ENCODE measurements at places on chromosomes 7 and 10. TPM values are rescaled to one million over a fixed set of nuclear protein-coding genes. Genes with fewer than 3 reads are reported as not detected.

Gene FAM25C
- total RNA-seq: 2.2 TPM

Gene SKIDA1
- total RNA-seq: 0.64 TPM

Gene PHKG1
- total RNA-seq: not detected

Gene PLAC9
- total RNA-seq: not detected

Gene TAS2R5
- not detected for total RNA-seq

Gene FFAR4
- 0.08 TPM for total RNA-seq

Gene PON3
- total RNA-seq: not detected

Gene EIF5AL1
- total RNA-seq: 1.0 TPM

Gene APBB1IP
- not detected for total RNA-seq

Gene SH2D4B
- total RNA-seq: 0.30 TPM

Gene PNLIPRP2
- total RNA-seq: not detected

Gene LIPF
- total RNA-seq: not detected

Gene MMRN2
- 6.3 TPM for total RNA-seq

Gene FKBP6
- total RNA-seq: not detected

Gene PNLIP
- total RNA-seq: not detected

Gene AEBP1
- total RNA-seq: 46.1 TPM

Gene PDZD7
- 7.0 TPM for total RNA-seq

Gene EGR2
- total RNA-seq: 0.34 TPM

Gene WDR86
- total RNA-seq: not detected

Gene CDH23
- 2.0 TPM for total RNA-seq

Gene MBL2
- 0.05 TPM for total RNA-seq

Gene ZNF316
- total RNA-seq: 25.6 TPM

Gene FBXO24
- total RNA-seq: 3.8 TPM

Gene VWDE
- 1.5 TPM for total RNA-seq

Gene RELN
- under 0.01 TPM for total RNA-seq

Gene OR9A4
- total RNA-seq: not detected

Gene AQP1
- 1.2 TPM for total RNA-seq

Gene PCLO
- total RNA-seq: 5.9 TPM

Gene DEPP1
- 2.9 TPM for total RNA-seq

Gene LRRC18
- not detected for total RNA-seq

All from A375 (cell line).